EL (cell line): ENCODE measurements at places on chromosomes 11 and 22.

DNA sequence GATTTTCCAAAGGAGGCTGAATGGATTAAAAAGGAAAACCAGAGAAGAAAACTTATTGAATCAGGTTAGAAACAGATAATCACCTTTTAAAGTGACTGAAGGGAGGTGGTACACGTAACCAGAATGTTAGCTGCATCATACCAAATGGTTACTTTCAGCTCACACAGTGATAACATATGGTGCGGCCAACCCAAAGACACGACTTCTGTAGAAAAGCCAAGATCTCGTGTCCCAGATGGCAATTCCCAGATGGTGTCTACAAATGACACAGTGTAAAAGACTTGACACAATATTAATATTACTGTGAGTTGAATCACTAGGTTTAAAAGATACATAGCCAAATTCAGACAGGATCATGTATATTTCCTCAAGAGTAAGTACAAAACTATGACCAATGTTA, 5.2 kb downstream of the PPP2R1B start:
- no peak for DNase-seq

GRCh38 chr11:20964985-20965384, 295.6 kb downstream of the NELL1 start:
- no peak for DNase-seq

DNA sequence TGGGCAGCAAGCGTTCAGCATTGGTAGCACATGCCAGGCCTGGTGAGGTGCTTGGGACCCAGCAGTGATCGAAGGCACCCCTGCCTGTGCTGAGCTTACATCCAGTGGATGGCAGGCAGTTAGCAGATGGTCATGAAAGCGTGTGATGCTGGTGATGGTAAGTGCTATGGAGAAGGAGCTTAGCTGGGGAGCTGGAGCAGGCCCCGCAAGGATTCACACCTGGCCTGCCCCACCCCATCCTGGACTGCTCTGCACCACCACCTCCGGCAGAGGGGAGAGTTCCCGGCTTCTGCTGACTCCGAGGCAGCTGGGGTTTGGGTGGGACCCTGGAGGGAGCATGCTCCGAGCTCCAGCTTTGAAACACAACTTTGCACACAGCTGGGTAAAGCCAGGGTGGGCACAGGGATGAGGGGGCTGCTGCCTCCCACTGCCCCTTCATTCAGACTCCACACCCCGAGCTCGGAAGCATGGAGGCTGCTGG, 16.2 kb downstream of the MPPED1 start:
- no peak for DNase-seq

GRCh38 chr11:69295995-69296889, 2.3 kb downstream of the MYEOV start:
- peak; percentile 70 for DNase-seq

DNA sequence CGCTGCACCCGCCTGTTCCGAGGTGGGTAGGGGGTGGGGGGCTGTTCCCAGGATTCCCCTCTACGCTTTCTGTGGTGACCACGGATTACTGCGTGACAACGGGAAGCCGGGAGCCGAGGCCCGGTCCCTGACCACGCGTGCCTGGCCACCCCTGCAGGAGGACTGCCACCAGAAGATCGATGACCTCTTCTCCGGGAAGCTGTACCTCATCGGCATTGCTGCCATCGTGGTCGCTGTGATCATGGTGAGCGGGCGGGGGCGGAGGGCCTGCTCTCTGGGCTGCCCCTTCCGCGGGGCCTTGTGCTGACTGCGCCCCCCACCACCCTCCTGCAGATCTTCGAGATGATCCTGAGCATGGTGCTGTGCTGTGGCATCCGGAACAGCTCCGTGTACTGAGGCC, 4.1 kb upstream of the TSSC4 start:
- DNase-seq, result no peak

- DNase-seq, result peak; percentile 61
Measured at GRCh38 chr11:121451986-121452608, at the start of gene SORL1. TSS of gene SORL1 (plus strand) at chr11:121452314. CDS start at chr11:121452332, 18 bp downstream.

- DNase-seq, result no peak
Measured at GRCh38 chr22:17281440-17281841, 62.2 kb upstream of the ADA2 start.

DNA sequence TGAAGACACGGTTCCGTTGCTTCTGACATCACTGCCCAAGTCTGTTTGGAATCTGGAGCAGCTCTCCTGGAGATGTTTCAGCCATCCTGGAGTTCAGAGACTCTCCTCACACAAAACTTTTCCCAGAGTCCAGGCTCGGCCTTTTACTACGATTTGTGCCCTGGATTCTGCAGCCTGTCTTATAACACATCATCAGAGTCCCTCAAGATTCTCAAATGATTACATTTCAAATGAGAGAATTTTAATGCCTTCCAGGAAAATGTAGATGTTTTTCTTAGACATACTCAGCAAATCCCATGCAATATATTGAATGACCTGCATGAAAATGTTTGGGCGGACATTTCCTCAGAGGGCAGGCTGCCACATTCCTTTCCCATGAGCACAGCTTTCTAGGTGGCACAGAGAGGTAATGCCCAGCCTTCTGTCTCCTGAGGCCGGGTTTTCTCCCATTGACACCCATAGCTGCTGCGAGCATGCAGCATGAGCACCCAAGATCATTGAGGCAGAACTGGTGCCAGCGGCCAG, 129.1 kb downstream of the SNX19 start:
- DNase-seq, result peak; percentile 67

DNA sequence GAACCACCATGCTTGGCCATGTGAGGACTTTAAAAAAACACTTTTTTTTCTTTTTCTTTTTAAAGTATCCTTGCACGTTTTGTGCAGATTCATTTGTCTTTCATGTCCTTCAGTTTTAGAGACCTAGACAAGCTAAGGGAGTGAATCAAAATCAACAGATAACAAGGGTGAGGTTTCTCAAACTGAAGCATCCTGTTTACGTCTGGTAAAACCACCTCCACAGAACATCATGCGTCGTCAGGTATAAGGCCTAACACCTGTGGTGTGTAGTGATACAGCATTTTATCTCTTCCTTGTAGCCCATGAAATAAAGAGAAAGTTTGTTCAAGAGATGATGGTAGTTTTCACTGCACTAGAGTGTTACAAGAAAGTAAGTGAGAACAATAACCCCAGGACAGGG, 26.3 kb upstream of the CSF2RB start:
- DNase-seq, result no peak

- peak; percentile 89 for DNase-seq
Measured at GRCh38 chr11:6603287-6604080, at the start of the genes ILK and RRP8. TSS of gene ILK (plus strand) at chr11:6603774. CDS start at chr11:6604272, 498 bp downstream. TSS of gene RRP8 (minus strand) at chr11:6603616. CDS start at chr11:6603502, 114 bp downstream.

- DNase-seq, result no peak
Measured at GRCh38 chr11:64563966-64564365, 27.1 kb upstream of the SLC22A12 start.
